Substantia nigra (tissue), 51 donors: ENCODE measurements at places on chromosomes 1 and 21.

GRCh38 chr1:3821004-3821403 lies 24.7 kb upstream of the LRRC47 start:
- no peak for DNase-seq

DNA sequence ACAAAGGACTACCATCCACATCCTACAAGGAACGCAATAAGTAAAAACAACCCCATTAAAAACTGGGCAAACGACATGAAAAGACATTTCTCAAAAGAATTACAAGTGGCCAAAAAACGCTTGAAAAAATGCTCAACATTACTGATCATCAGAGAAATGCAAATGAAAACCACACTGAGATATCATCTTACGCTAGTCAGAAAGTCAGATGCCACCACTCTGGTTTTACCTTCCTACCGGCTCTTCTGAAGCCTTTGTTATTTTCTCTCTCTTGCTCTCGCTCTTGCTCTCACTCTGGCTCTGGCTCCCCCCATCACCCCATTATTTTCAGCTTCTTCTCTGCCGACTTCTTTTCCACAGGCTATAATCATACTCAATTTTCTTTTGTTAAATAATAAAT lies 38.8 kb downstream of the VPS45 start:
- DNase-seq: no peak

DNA sequence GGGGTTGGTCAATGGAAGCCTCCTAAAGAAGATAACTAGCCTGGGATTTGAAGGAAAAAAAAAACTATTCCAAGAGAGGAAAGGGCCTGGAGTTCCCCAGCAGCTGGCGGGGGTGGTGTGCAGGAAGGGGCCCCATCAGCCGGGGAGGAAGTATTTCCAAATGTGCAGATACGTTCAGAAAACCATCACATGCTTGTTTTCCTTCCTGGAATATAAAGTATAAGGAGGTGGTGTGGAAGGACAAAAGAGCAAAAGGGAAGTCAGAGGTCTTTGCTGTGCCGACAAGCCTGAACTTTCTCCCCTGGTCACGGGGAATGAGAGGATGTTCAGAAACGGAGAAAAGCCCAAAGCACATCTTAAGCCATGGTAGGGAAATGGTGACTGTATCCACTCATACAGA lies 72.0 kb upstream of the BACE2 start:
- DNase-seq: no peak

DNA sequence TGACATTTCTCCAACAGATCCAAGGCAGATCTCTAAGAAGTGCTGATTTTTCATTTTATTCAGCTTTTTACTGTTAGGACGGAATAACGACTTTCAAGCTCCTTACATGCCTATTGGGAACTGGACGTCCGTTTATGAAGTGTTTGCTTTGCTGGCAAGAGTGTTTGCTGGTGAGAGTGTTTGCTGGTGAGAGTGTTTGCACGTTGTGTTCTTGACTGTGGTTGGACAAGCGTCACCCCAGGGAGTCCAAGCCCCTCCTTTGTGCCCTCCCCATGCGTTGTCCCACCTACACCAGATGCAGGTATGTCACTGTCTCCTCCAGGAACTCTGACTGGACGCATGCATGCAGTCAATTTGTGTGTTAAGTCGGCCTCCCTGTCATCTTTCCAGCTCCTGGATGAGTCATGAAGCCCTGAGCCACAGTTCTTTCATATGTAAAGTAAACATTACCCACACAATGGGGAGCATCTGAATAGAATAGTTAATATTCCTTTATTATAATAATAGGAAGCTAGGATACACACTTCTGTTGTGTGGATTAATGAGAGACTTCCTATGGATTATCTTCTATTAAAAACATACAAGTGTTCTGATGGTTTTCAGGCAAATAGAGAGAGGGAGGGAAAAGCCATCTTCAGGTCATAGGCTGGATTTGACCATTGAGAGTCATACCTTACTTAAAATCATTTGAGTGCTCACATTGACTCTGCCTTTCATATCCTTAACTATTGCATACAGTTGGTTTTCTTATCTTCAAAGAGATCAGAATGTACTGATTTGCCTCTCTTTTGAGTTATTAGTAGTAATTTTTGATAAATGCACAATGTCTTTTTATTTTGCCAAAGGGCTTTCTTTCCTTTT lies 119.2 kb downstream of the GALNT2 start:
- DNase-seq: no peak

DNA sequence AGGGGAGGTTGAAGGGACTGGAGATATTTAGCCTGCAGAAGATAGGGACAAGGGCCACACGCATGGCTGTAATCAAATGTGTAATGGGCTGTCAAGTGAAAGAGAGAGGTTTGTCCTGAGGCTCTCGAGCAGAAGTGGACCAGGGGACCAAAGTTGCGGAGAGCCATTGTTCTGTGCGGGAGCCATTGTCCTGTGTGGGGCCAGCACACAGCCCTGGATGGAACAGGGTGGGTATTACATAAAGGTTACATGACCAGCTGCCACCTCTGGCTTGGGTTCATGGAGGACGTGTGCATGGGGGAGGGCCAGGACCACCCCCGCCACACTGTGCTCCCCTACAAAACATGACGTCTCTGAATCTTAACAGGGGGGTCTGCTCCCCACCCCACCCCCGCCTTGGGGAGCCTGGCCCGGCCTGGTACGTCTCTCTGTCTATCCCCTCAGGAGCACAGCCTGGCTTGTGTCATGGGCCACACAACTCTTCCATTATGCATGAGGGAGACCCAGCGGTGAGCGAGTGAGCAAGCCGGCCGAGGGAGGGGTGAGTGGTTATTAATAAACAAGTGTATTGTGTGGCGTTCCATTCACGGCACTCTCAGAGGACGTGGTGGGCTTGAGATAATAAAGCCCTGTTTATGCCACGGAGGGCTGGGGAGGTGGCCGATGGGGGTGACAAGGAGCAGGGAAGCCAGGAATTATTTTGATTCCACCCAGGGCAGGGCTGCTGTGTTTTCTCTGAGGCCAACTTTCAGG lies at the start of gene NFASC:
NFASC (plus strand) TSS at position 703 of the 753 bp plus-strand sequence. CDS start 73,454 bp downstream, outside the sequence.
- peak; percentile 82 for DNase-seq

GRCh38 chr1:173503391-173503790 lies 26.3 kb downstream of the PRDX6 start:
- DNase-seq: no peak

DNA sequence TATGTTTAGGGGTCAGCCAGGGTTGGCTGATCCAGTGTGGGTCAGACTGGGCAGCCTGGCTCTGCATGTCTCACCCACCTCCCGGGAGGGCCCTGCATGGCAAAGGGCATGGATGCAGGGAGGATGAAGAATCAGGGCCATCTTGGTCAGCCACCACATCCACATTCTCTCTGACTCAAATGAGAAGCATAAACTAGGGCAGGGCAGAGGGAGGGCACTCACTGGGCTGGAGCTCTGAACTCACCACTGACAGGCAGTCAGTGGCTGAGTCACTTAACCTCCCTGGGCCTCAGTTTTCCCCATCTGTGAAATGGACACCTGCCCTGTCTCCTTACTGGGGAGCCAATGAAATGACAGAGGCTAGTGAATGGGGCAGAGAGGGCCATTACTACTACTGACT lies 4.3 kb upstream of the CELA2A start:
- DNase-seq: no peak

DNA sequence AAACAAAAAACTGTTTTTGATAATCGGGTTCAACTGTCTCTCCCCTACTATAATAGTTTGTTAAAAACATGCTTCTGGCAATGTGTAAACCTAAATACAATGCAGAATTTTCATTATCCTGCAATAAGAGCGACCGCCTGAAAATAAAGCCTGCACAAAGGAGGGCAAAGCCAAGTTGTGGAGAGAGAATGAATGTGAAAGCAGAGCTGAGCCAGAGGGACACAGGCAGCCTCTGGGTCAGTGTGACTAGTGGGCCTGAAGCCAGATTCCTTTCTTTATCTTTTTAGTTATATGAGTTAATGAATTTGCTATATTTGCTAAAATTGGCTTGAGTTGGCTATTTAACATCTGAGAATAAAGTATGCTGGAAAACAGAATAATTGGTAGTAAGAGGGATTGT lies 615.2 kb downstream of the PLA2G4A start:
- DNase-seq: no peak
